Thoracic aorta endothelial cell (primary cell): ENCODE measurements at places on chromosomes 1 and 21. TPM values are rescaled to one million over a fixed set of nuclear protein-coding genes. Genes with fewer than 3 reads are reported as not detected.

The PIGV gene
- total RNA-seq: 6.6 and 7.4 TPM in 2 replicates

The NCMAP gene
- total RNA-seq: not detected in 2 replicates

The KRTAP11-1 gene
- not detected in 2 replicates for total RNA-seq

The OR2L5 gene
- total RNA-seq: not detected in 2 replicates

The OR2L8 gene
- total RNA-seq: not detected in 2 replicates

The CALML6 gene
- total RNA-seq: 0.40 TPM in 1 of 2 replicates, not detected in the other

The ACKR1 gene
- total RNA-seq: 0.13 and 0.43 TPM in 2 replicates

The MROH7 gene
- total RNA-seq: under 0.01 and 0.14 TPM in 2 replicates

The CLCA4 gene
- not detected in 2 replicates for total RNA-seq

The WDR47 gene
- total RNA-seq: 43.8 and 45.0 TPM in 2 replicates

The RBP7 gene
- 0.29 TPM in 1 of 2 replicates, not detected in the other for total RNA-seq

The TRAF5 gene
- total RNA-seq: 12.6 and 13.0 TPM in 2 replicates

The KCNJ15 gene
- 0.13 and 0.50 TPM in 2 replicates for total RNA-seq

The S100A2 gene
- total RNA-seq: 2.4 and 3.1 TPM in 2 replicates

The MYOC gene
- not detected in 2 replicates for total RNA-seq

The HSF2BP gene
- 1.1 and 1.3 TPM in 2 replicates for total RNA-seq

The RPS6KA1 gene
- 12.1 and 18.1 TPM in 2 replicates for total RNA-seq

The HES3 gene
- not detected in 2 replicates for total RNA-seq

The MYBPH gene
- total RNA-seq: not detected in 2 replicates

The TTC22 gene
- total RNA-seq: not detected in 2 replicates

The SASS6 gene
- 7.6 and 12.9 TPM in 2 replicates for total RNA-seq

The CELA2A gene
- not detected in 2 replicates for total RNA-seq

The CD1D gene
- total RNA-seq: not detected in 2 replicates

The SH3BGR gene
- 0.27 and 0.43 TPM in 2 replicates for total RNA-seq

The C8A gene
- total RNA-seq: not detected in 2 replicates

The PROK1 gene
- not detected in 2 replicates for total RNA-seq

The NR1I3 gene
- not detected in 2 replicates for total RNA-seq

The WNT9A gene
- total RNA-seq: 1.1 and 2.7 TPM in 2 replicates

The MMEL1 gene
- total RNA-seq: 1.1 and 3.5 TPM in 2 replicates

The PRRX1 gene
- total RNA-seq: 4.4 and 11.6 TPM in 2 replicates

The OLIG2 gene
- total RNA-seq: not detected in 2 replicates

The KCNN3 gene
- total RNA-seq: 0.40 and 0.93 TPM in 2 replicates

The PRAMEF4 gene
- not detected in 2 replicates for total RNA-seq

The TSACC gene
- 0.40 TPM in 1 of 2 replicates, not detected in the other for total RNA-seq

The TACSTD2 gene
- 0.22 and 0.53 TPM in 2 replicates for total RNA-seq

The CCNL2 gene
- 140 and 162 TPM in 2 replicates for total RNA-seq

The TOE1 gene
- total RNA-seq: 20.5 and 25.6 TPM in 2 replicates

The SYTL1 gene
- 0.07 TPM in 1 of 2 replicates, not detected in the other for total RNA-seq

The HRNR gene
- not detected in 2 replicates for total RNA-seq

The PLEKHN1 gene
- 0.40 and 0.86 TPM in 2 replicates for total RNA-seq
